ENCODE measurements at places on chromosomes 16 and 17.

DNA sequence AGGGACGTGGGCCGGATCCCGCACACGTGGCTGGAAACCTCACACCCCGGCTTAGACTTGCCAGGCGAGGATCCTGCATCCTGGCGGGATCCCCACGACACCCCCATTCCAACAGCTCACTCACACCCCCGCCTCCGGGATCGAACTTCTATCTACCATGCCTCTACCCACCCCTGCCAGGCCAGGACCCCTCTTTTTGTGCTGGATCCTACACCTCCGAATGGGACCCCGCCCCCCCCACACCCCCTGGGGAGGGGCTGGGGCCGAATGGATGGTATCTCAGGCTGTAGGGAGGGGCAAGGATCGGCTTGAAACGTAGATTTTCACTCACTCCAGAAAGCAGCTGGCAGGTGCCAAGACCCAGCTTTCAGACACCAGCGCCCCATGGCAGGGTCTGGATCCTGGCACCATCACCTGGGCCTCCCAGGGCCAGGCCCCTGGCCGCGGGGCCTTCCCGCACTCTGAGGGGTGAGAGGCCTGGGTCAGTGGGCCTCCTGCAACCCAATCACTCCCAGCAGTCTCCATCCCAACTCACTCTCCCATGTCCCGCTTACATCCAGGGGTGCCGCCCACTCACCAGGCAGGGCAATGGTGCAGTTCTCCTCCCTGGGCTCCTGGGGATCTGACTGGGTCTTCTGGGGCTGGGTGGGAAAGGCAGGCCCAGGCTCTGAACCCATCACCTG lies 6.7 kb downstream of the PRSS36 start:
- no peak for DNase-seq

GRCh38 chr17:35605678-35606077 lies 18.6 kb downstream of the AP2B1 start:
- DNase-seq: no peak

GRCh38 chr16:86584726-86585721 lies 6.7 kb downstream of the FOXL1 start:
- DNase-seq: no peak

GRCh38 chr16:4664538-4665418 lies 28.6 kb upstream of the NUDT16L1 start:
- DNase-seq: peak; percentile 56

- no peak for DNase-seq
Observed at GRCh38 chr17:13576661-13577526, 24.8 kb downstream of the HS3ST3A1 start.

- DNase-seq: no peak
Observed at GRCh38 chr17:45139533-45139920, 4.0 kb downstream of the ACBD4 start.

DNA sequence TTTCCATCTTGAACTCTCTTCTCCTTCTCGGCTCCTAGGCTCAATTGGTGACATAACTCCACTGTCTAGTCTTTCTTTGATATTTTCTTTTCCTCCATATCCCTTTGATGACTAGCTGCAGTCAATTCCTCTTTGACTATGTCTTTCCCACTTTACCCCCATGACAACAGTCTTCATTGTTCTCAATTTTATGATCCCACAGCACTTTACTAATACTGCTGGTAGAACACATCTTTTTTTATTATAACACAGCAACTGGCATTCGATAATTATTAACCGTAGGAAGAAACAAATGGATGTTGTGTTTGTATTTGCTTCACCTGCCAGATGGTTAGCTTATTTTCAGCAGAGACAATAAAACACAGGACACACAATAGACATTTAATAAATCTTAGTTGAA lies 1.3 kb downstream of the KRTAP3-3 start:
- DNase-seq: no peak

DNA sequence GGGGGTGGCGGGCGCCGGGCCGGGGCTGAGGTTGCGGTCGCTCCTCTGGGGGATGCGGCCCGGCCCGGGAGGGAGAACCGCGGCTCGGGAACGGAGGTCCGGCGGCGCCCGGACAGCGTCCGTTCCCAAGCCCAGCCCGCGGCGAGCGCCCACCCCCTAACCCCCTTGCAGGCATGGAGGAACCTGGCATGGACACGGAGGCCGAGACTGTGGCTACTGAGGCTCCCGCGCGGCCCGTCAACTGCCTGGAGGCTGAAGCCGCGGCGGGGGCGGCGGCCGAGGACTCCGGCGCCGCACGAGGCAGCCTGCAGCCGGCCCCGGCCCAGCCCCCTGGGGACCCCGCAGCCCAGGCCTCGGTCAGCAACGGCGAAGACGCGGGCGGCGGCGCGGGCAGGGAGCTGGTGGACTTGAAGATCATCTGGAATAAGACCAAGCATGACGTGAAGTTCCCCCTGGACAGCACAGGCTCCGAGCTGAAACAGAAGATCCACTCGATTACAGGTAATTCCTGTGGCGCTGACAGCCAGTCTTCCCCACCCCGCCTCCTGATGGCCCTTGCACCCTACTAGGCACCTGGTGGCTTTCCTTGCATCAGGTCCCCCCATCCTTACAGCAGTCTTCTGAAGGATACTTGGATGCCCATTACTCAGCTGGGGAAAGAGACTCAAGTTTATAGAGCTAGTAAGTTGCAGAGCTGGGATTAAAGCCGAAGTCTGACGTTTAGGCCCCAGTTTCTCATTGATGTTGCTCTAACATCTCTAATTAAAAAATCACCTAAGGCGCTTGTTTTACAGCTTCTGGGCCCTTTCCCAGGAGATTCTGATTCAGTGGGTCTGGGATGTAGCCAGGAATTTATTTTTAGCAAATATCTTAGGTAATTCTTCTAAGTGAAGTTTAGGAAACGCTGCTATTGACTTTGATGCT lies 514 bp downstream of the UBFD1 start:
- DNase-seq: no peak

DNA sequence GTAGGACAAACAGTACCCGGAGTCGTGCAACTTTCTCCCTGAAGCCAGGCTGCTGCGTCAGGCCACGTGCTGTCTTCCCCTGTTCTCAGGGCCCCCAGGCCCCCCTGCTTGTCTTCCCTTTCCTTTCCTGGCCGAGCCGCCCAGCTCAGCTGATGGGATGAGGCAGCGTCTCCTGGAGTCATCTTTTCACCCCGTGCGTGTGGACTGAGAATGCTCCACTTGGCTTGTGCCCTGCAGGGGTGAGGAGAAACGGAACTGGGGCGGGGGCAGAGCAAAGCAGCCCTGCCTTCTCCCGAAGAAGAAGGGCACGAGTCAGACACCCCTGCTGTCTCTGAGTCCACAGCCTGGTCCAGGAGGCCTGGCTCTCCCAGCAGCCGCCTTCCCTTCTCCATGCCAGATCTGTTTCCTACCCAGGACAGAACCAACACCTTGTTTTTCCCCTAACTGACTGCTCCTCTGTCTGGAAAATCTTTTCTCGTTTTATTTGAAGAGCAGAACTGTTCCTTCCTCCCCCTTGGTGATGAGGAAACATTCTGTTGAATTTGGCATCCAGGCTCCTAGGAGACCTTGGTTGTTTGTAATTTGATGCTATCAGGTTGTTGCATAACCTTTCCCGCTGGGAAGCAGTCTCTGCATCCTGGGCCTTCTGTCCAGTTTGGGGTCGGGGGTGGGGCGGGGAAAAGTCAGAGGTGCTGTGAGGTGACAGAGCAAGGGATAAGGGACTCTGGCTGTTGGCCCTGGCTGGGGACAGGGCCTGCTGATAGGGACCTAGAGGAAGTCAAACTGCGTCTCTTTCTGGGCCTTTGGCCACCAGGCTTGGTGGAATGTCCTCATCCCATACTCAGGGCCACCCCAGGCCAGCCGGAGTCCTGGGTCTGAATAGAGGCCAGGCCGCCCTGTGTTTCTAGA lies 78.8 kb downstream of the WIPI1 start:
- no peak for DNase-seq

DNA sequence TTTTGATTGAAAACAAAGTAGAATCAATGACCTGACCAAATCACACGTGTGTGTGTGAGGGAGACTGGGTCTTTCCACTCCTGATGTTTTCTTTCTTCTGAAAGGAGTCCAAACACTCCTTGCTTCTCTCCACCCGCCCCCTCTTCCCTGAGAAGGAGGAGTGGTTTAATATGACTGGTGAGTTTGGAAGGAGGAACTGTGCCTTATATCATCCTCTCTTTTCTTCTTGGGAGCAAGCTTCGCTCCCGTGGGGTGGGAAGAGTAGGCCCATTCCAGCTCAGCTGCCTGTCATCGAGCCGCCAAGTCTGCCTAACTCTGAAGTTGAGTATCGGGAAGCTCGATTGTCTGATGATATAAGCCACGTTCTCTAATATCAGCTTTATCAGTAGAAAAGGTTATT lies 96.5 kb downstream of the YPEL2 start:
- no peak for DNase-seq

DNA sequence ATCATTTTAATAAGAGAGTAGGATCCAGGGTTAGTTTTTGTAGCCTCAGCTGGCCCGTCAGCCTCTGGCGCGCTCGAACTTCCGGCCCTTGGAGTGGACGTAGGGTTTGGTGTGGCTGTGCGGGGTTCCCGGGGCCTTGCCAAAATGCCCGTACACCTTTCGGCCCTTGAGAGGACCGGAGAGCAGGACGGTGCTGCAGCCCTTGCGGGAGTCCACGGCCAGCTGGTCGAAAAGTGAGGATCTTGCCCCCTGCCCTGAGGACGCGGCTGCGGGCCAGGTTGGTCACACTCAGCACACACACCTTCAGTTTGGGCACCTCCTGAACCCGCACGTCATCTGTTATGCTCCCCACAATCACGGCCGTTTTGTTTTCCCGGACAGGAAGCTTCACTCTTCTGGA lies 42.2 kb upstream of the CNTNAP4 start:
- DNase-seq: no peak

- DNase-seq: peak; percentile 77
Observed at GRCh38 chr17:40547785-40548478, 17.3 kb downstream of the CCR7 start.

DNA sequence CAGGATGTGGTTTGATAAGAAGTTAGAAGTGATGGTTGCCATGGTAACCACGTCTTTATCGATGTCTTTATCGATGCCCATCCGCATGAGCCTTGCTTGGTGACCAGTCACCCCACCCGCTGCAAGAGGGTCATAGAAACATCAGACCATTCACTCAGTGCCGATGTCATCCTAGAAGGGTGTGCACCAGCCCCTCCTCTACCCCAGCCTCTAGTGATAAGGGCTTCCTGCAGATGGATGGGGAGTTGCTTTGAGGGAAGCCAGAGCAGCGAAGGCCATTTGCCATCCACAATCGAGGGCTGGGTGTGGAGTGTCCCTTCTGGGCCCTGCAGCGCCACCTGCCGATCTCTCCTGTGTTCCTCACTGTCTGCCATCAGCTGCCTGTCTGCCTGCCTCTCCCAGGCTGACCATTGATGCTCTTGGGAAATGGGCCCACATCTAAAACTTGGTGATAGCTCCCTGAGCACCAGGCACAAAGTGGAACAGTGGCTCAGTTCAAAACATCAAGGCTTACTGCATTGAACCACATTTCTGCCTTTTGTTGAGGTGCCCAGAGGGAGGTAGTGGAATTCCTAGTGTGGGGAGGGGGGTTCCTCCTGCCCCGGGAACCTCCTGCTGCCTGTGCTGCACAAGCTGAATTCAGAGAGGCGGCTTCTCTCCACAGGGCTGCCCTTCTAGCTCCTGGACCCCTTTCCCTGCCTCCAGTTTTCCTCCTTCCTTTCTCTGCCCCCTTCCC lies 8.9 kb downstream of the CALB2 start:
- DNase-seq: peak; percentile 1

GRCh38 chr17:44362949-44363612 lies 572 bp downstream of the FAM171A2 start:
- no peak for DNase-seq

GRCh38 chr17:12712941-12713340 lies 47.3 kb downstream of the MYOCD start:
- no peak for DNase-seq

DNA sequence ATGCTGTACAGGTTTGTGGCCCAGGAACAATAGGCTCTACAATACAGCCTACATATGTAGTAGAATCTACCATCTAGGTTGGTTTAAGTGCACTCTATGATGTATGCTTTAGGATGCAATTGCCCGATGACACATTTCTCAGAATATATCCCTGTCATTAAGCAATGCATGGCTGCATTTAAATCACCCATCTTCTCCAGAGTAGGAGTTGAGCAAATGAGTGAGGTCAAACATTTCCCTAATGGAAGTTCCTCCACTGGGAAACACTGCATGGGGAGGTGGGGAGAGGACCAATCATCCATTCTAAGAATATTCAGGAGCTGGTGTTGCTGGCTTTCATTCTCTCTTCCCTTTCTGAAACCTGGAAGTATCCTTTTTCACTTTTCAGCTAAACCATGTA lies 2.0 kb upstream of the PCTP start:
- no peak for DNase-seq

- DNase-seq: peak; percentile 10
Observed at GRCh38 chr17:39527220-39527813, 66.0 kb downstream of the CDK12 start.

DNA sequence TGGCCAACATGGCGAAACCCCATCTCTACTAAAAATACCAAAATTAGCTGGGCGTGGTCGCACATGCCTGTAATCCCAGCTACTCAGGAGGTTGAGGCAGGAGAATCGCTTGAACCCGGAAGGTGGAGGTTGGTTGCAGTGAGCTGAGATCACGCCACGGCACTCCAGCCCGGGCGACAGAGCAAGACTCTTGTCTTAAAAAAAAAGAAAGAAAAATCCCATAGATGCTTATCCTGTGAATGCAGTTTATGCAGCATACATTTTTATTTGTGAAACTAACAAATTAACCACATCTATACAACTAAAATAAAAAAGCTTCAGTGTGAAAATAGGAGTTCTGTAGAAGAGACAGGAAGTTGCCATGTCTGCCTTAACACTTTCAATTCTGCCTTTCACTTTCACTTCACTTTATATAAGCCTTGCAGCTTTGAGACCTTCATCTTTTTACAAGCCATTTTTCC lies 7.1 kb downstream of the IGSF6 start:
- peak; percentile 18 for DNase-seq

DNA sequence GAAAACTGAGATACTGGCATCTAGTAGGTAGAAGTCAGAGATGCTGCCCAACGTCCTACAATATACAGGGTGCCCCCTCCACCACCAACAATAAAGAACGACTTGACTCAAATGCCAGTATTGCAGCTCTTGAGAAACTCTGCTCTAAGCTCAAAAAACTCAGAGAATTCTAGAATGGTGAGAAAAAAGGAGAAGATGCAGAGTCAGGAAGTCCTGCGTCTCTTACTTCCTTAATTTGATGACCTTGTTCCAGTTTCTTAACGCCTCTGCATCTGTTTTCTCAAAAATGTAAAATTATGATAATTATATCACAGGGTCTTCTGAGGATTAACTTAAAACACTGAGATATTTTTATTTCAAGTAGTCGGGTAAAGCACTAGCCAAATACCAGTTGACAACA lies 1.7 kb upstream of the HSBP1 start:
- DNase-seq: peak; percentile 23

DNA sequence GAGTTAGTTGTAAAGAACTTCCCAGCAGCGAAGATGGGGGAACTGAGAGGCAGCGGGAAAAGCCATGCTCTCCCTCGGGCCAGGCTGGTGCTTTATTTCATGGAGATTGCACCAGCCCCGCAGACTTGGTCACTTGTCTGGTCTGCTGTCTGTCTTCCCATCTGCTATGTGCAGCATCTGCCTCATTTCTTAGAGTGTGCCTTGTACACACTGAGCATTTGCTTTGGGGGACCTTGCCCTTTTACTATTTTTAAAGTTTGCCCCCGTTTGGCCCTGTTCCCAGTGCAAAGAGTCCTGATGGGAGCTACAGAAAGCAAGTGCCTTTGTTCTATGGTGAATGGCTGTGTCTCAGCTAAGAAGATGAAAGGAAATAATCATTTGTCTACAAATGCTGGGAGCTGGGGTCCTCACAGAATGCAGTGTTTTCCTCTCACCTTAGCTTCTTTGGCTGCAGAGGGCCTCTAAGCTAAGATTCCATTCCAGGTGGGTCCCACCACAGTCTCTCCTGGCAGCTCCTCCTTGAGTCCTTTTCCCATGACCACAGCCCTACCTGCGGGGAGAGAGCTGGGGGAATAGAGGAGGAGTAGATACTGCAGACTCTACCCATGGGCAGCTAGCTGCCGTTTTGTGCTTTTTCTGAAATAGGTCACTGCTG lies 25.1 kb upstream of the CNOT1 start:
- DNase-seq: no peak
